ENCODE measurements at places on chromosomes 5 and 9. TPM values are rescaled to one million over a fixed set of nuclear protein-coding genes. Genes with fewer than 3 reads are reported as not detected.

- peak overlapping the region; percentile 39 for H3K27ac ChIP-seq
- peaks cover 98% of the 10 kb centered on the region for H3K36me3 ChIP-seq
- H3K27me3 ChIP-seq = no peaks in the 10 kb centered on the region
- H3K4me3 ChIP-seq = no peak overlapping the region
- no peak for DNase-seq
Observed at GRCh38 chr9:445033-445432, 230.4 kb downstream of the DOCK8 start.

GRCh38 chr9:98117984-98118639, 910 bp downstream of the TRIM14 start:
- H3K27ac ChIP-seq = peak overlapping the region; percentile 87
- peaks cover 8% of the 10 kb centered on the region for H3K36me3 ChIP-seq
- no peaks in the 10 kb centered on the region for H3K27me3 ChIP-seq
- H3K4me3 ChIP-seq = peak overlapping the region; percentile 89
- H3K4me1 ChIP-seq = peaks cover 43% of the 10 kb centered on the region
- DNase-seq = peak; percentile 48

Gene KCNN2
- not detected for polyA plus RNA-seq

Gene MYOT
- polyA plus RNA-seq = not detected

GRCh38 chr9:81028504-81028903, 660.8 kb downstream of the TLE1 start:
- no peaks in the 10 kb centered on the region for H3K27me3 ChIP-seq
- H3K36me3 ChIP-seq = no peaks in the 10 kb centered on the region
- no peak overlapping the region for H3K27ac ChIP-seq
- no peak for DNase-seq
- no peaks in the 10 kb centered on the region for H3K4me1 ChIP-seq

Data from CD14-positive monocyte (primary cell).